Tibial artery (tissue), 4 donors: ENCODE measurements at places on chromosomes 2 and 18.

- no peak for DNase-seq
These were observed 213.1 kb downstream of the NBAS start for GRCh38 chr2:15348045-15348444.

DNA sequence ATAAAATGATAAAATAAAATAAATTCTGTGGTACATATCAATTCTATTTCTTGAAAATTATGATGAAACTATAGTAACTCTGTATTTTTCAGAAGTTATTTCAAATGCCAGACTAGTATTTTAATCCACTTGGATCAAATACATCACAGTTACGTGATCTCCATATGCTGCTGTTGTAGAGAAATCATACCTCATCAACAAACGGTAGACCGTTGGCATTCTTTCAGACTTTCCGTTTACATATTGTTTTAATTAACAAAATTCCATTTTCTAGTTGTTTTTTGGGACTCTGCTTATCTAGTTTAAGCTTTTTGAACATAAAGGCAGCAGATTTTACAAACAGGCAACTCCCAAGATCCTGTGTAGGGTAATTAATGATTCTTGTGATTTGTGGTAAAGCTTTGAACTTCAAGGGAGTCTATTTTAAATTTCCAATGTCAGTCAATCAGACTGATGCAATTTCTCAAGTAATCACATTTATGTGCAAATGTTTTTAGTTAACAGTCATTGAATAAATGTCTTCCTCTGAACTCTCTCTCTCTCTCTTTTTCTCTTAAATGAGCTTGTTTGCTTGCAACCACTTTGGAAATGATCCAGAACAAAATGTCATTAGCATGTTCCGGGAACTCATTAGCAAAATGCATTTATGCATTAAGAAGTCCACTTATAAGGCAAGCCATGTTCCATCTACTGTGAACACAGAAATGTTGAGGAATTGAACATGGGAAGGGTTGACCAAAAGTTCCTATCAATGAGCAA, 31.8 kb downstream of the NYAP2 start:
- DNase-seq = no peak

GRCh38 chr2:218962859-218963492, 3.5 kb downstream of the CDK5R2 start:
- no peak for DNase-seq

DNA sequence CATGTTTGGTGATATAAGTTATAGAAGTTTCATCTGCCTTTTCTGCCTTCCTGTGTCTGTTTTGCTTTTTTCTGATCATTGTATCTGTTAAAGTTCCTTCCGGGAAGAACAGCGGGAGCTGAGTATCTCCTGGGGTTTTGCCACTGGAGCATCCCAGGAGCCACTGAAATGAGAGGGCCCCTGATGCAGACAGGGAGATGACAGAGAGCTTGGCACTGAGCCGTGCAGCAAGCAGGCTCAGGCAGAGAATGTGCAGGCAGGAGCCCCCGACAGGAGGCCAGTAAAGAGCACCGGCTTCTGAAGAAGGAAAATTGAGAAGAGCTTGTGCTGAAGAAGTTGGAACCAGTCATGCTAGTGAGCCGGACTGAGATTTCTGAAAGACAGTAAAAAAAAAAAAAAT, 137.8 kb downstream of the TDRD15 start:
- DNase-seq = no peak

- no peak for DNase-seq
These were observed 727.9 kb upstream of the LINC00305 start for GRCh38 chr18:64876833-64877232.

- no peak for DNase-seq
These were observed 6.2 kb upstream of the CCDC85A start for GRCh38 chr2:56177420-56178220.

DNA sequence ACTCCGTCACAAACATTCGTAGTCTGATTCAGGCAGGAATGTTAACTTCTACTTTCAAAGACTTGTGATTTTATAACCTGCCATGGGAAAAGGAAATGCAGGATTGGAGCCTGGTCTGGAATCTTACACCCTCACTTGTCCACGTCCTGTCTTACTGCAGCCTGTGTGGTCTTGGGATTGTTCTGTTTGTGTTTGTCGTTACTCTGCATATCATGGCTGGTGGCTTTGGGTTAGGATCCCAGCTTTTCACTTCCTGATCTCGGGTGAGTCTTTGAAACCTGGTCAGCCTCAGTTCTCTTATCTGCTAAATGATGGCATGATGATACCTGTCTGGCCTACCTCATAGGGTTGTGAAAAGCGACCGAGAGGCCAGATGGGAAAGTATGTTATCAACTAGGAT, 34.6 kb downstream of the SH3BP4 start:
- no peak for DNase-seq
